ENCODE measurements at places on chromosomes 2 and 18.

DNA sequence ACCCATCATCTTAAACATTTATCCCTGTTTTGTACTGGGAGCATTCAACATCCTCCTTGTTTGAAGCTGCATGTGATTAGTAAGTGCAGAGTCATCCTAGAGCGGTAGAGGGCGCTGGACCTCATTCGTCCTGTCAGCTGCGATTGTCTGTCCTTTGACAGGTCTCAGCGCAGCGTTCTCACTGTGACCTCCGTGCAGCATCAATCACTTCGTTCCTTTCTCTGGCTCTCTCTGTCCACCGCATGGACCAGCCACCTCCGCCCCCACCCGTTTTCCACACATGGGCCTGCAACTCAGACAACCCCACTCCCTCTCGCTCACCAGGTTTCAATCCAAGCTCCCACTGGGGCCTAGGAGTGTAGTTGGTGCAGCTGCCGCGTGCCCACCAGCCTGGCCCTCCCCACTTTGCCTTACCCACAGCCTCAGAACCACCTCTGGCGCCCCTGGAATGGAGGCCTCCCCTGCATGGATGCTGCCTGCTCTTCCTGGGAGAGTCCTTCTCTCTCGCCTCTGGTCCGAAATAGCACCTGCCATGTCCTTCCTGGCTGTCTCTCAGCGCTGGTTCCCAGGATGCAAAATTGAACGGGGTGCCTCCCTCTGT is 90.5 kb downstream of the NDUFA10 start:
- DNase-seq = peak; percentile 66

DNA sequence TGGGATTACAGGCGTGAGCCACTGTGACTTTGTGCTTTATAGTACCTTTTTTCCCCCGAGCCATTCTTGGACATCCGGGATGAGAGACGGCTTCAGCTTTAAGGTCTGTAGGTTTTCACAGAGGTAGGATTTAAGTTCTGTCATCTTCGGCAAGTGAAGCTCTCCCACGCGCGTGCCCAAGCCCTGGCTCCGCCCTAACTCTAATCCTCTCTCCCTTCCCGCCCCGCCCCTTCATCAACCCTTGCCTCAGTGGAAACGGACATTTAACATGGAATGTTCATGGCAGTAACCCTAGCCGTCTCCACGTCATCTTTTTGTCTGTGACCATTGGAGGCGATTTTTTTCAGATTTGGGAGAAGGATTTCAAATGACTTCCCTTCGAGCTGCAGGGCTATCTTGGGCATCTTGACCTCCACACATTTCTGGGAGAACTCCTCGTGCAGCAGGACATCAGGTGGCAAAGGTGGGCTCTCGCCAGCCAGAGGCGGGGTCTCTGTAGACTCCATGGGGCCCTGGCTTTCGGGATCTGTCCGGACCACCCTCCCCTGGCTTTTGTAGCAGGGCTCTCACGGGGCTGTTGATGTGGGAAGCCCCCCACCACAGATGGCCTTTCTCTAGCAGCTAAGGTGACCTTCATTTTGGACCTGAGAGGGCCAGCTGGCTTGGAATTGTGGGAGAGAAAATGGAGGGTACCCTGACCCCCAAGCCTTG is 6.8 kb downstream of the COLEC11 start:
- no peak for DNase-seq

DNA sequence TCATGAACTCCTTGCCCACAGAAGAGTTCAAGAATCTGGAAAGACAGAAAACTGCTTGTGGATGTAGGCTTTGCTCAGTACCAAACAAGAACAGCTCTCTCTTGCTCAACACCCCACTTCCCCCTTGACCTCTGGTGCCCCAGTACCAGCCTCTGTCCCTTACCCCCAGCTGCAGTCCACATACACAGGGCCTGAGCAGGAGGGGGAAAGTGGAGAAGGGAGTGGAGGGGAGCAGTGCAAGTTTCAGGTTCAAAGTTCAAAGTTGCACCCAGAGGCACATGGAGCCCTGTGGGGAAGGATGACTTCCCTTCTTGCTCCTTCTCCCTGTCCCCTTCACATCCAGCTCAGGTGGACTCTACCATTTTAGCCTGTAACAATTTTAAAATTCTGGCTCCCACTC is 61.1 kb upstream of the LPIN2 start:
- peak; percentile 87 for DNase-seq

DNA sequence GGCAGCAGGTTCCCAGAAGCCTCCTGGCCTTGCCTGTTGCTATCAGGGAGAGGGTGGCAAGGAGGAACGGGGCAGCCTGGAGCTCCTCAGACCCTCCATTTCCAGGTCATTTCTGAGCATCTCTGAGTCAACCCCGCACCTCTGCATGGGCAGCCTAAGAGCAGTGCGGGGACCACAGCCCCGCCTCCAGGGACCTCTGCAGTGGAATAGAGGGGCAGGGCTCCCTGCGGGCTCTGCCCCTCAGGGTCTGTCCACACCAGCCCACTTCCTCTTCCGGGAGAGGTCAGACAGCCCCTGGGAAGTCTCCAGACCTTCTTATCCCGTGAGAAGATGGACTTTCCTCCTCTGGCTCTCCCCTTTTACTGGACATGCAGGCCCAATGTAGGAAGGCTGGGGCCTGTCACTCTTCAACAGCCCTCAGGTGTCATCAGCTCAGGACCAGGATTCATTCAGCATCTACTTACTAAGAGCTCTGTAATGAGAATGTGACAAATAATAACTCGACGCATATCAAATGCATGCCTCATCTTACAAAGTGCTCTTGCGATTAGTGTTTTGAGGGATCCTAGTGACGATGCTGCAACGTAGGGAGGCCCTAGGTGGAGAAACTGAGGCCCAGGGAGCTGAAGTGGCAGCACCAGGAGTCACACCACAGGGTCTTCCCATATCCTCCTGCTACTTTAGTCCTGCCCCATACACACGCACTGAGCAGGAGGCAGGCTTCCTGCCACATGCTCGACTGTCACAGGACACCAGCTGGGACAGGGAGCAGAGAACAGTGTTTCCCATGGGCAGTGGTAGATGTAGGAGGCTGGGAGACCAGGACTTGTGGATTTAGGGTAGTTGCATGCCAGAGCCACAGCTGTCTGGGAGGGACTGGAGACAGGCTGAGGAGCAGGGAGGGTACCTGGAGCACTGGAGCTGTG is 28.0 kb downstream of the SH2D6 start:
- no peak for DNase-seq

- no peak for DNase-seq
Measured at GRCh38 chr18:990197-990596, 85.5 kb downstream of the ADCYAP1 start.

DNA sequence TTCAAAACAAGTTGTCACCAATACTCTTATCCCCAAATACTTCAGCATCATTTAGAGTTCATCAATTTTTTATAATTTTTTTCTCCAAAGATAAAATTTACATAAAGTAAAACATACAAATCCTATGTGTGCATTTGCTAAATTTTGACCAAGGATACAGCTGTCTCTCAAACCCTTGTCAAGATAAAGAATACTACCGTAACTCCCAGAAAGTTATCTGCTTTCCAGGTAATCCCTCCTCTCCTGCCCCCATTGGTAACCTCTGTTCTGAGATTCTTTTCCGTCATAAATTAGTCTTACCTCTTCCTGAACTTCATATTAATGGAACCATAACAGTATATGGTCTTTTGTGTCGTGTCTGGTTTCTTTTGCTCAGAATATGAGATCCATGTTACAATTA is 49.2 kb downstream of the BCL2L11 start:
- DNase-seq = no peak

GRCh38 chr2:199490049-199490448 is 32.3 kb upstream of the SATB2 start:
- no peak for DNase-seq
